Kasumi-1 (cell line): ENCODE measurements at places on chromosomes 1 and 21.

GRCh38 chr1:211531194-211532087 is 39.5 kb upstream of the RD3 start:
- no peak for DNase-seq

DNA sequence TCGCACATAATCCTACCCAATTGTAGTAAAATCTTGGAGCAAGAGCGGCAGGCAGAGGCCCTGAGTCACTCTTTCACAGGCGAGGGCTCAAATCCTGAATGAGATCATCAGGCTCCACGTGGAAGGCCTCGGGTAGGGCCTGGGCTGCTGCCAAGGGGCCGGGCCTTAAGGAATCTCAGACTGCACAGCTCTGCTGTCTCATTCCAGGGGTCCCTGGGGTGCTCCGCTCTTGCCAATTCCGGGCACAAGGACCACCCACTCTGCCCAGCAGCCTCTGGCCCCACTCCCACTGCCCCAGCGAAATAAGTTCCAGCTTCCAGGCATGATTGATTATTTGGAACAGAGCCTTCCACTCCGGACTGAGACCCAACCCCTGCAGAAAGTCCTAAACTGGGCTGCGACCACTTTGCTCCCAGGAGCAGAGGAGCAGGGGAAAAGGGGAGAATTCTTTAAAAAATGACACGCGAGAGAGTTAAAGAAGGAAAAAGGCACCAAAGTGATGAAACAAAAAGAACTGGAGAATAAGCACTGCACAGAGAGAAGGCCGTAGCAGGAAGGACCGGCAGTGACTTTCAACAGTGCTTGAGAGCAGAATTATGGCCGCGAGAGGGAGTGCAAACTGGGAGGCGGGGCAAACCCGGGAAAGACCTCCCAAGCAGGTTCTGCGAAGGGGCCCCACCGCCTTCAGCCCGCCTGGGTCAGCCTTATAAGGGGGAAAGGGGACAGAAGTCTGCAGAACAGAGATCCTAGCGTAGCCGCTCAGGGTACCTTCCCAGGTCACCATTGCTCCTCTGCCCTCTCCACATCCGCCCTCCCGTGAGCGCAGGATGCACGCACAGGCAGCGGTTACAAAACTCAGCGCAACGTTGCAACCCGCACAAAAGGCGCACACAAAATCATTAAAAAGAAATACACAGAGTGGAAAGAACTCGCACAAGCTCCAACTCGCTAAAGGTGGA is 2.0 kb downstream of the ADAMTS1 start:
- peak; percentile 77 for DNase-seq

GRCh38 chr1:236692742-236693141 is 6.4 kb downstream of the ACTN2 start:
- no peak for DNase-seq

GRCh38 chr1:235954306-235955283 is 87.9 kb upstream of the LYST start:
- DNase-seq, result peak; percentile 98

- DNase-seq, result no peak
Measured at GRCh38 chr1:239835946-239836440, 255.7 kb upstream of the FMN2 start.

GRCh38 chr21:17598437-17598836 is 14.3 kb downstream of the BTG3 start:
- no peak for DNase-seq

DNA sequence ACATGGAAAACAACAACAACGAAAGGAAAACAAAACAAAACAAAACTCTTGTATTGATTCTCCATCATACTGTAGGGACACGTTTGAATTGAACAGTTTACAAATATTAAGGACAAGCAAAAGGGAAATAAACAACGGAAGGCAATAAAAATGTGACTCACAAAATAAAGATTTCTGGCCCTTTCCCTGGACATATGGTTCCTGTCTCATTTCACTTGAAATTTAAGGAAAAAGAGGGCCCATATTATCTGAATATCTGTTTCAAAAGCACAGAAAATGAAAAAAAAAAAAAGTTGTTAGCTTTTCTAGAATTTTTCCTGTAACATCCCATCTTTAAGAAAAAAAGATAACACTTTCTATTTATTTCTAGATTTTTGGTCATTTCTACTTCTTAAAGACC is 3.6 kb upstream of the PKN2 start:
- no peak for DNase-seq

DNA sequence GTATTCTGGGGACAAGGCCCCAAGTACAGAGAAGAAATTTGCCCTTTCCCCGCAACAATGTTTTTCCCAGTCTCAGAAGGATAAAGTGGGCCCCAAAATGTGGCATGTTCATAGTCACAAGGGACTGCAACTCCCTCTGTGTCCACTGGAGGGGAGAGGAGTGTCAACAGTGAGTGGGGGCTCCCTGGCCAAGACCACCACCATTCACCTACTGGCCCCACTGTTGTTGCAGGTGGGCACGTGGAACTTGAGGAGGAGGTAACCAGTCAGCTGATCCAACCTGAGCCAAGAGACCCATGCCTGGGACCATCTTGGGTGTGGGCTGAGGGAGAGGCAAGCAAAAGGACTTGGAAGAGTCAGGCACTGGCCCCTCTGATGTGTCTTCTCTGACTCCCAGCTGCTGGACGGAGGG is 777 bp downstream of the NUDT17 start:
- peak; percentile 29 for DNase-seq

DNA sequence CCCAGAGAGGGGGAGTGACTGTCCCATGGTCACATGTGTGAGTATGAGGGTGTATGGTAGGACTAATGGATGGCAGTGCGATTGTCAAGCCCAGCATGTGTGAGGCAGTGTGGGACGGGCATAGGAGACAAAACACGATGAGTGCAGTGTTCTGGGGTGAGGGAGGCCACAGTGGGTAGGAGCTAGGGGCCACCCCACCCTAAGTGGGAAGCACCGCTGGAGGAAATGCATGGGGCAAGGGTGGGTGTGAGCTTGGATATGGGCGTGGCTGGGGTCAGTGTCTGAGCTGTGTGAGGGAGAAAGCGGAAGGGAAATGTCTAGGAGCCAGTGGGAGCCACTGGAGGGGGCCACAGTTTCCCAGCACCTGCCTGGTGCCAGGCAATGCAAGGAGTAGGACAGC is 56.5 kb downstream of the FOXO6 start:
- DNase-seq, result no peak

GRCh38 chr1:239886266-239886665 is 205.4 kb upstream of the FMN2 start:
- no peak for DNase-seq

- no peak for DNase-seq
Measured at GRCh38 chr1:222852326-222852725, 37.5 kb downstream of the DISP1 start.

GRCh38 chr1:25232866-25233784 is 823 bp upstream of the SYF2 start:
- peak; percentile 75 for DNase-seq

DNA sequence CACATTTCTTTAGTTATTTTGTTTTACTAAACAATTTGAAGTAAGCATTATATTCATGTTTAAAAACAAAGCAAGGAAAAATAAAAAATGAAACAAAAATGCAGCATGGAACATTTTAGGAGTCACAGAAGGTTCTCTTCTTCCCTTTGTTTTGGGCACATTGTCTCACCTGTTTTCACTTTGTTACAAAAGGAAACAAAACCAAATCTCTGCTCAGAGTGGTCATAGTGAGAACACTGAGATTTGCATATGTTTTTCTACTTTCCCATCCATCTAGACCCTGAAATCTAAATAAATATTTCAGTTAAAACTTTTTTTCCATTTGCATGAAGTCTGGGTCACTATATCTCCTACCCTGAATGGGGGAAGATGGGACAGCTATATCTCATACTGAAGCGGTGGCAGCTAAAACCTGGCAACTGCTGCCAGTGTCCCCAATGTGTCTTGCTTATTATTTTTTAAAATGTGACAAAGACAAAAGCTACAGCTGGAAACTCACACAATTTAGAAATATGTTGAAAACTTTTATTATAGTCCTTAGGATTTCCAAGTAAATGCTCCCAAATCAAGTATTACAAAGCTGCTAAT is 3.5 kb downstream of the EXOC8 start:
- DNase-seq, result no peak

DNA sequence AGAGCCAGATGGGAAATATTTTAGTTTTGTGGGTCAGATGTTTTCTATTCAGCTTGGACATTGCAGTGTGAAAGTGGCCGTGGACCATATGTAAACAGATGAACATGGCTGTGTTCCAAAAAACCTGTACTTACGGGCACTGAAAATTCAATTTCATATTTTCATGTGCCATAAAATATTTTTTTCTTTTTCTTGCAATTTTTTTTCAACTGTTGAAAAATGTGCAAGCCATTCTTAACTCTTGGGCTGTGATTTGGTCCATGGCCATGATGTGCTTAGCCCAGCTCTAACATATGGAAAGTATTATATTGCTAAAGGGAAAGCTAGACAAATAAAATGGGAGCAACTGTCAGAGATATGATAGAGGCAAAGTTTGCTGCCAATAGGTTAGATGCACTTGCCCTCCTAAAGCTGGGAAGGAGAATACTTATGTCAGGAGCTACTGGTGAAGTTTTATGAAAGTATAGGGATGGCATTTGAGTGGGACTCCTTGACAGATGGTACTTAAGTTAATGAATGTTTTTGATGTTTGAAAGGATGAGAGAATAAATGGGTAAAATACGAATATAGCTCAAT is 240.3 kb downstream of the RYR2 start:
- no peak for DNase-seq

- DNase-seq, result peak; percentile 77
Measured at GRCh38 chr1:153386500-153386901, 4.4 kb downstream of the S100A8 start.

DNA sequence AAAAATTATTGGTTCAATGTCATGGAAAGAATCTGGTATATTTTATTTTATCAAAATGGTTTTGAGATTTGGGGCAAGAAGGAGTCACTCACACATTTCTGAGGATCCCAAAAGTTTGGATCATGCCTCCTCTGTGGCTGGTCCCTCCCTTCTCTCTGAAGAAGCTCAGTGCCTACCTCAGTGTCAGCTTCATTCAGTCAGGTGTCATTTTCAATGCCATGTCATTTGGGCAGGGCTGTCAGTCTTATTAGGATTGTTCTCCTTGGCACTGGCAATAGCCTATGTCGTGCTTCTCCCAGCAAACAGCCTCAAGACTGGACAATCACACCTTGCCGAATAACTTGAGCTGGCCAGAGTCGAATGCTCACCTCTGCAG is 264.5 kb upstream of the CAMK1G start:
- no peak for DNase-seq

DNA sequence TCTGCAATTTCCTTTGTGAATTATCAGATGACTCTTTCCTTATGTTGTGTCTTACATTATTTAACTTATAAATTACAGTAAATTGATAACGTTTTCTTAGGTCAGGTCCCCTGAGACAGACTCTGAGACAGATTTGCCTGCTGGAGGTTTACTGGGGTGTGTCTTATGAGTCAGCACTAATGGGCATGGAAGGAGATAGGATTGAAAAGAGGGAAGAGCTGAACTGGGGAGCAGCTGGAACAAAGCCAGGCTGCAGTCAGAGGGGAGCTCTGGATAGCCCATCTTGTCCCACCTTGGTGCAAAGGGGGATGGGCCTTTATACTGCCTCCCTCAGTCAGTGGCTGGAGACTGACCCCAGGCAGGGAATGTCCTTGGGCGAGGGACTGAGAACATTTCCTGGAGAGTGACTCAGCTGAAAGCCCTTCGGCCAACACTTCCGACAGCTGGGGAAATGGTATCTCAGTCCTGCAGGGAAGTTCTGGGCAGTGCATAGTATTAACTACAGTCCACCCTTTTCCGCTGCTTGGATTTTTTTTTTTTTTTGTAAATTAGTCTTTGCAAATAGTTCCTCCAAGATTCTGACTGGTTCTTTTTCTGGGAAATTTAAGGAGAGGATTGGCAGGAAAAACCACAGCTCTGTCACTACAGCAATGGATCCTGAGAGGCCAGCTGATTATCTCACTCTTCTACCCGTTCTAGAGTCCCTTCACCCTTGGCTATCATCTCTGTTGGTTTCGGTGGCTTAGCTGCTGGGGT is 39.1 kb upstream of the CDC42BPA start:
- no peak for DNase-seq

DNA sequence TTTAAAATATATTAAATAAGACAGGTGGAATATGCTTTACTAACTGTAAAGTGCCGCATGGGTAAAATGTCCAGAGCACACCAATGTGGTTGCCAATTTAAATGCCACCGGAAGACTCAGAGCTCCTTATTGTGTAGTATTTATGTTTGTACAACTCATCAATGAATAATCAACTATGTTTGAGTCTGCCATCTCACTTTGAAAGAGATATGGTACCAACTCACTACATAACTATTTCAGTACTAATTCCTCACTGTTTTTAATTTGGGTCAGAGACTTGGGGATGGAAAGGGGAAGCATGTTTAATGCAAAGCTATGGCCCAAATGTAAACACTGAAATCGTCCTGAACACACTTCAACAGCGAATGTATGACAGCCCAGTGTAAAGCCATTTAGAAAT is 144.8 kb downstream of the NR5A2 start:
- DNase-seq, result no peak

DNA sequence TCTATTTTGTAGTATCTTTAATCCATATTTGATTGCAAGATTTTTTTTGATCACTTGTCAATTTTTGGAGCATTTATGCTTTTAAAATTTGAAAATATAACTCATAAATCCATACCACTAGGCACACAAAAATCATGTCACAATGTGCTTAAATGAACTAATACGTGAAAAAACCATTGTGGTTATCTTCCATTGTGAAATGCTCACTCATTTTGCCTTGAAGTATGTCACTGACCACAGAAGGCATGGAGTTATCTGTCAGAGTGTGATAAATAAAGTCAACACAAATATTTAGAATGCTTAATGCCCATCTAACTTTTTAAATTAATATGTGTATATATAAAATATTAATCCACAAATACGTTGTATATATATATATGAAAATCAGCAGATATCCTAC is 347.2 kb downstream of the PTPRC start:
- peak; percentile 13 for DNase-seq

GRCh38 chr1:180800945-180801344 is 111.8 kb upstream of the KIAA1614 start:
- no peak for DNase-seq

DNA sequence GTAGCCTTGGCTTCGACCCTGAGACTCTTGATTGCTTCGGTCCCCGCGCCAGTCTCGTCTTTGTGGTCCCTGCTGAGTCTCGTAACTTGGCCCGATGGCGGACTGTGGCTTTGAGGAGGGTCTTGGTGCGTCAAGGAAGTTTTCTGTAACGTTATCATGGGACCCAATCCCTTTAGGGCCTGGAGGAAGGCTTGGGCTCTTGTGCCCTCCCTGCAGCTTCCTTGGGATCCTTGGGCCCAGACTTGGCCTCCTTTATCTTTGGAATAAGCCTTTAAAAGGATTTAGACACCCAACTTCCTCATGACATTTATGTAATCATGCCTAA is 371 bp downstream of the ZMPSTE24 start:
- no peak for DNase-seq

GRCh38 chr21:46483300-46484295 is 24.9 kb downstream of the DIP2A start:
- DNase-seq, result no peak

DNA sequence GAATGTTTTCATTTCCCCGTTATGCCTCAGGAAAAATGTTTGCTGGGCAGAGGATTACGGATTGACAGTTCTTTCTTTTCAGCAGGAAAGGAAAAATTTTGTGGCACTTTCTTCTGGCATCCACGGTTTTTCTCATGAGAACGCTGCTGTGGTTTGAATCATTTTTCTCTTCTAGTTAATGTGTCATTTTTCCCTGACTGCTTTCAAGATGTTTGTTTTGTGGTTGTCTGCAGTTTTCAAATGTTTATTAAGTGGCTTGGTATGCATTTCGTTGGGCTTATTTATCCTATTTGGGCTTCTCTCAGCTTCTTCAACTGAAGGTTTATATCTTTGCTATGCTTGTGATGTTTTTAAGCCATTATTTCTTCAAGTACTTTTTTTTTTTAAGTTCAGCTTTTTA is 359.0 kb downstream of the RGS7 start:
- DNase-seq, result no peak

GRCh38 chr1:201653233-201653632 is 114.3 kb downstream of the NAV1 start:
- peak; percentile 61 for DNase-seq
